ENCODE measurements at places on chromosomes 3 and 15.

DNA sequence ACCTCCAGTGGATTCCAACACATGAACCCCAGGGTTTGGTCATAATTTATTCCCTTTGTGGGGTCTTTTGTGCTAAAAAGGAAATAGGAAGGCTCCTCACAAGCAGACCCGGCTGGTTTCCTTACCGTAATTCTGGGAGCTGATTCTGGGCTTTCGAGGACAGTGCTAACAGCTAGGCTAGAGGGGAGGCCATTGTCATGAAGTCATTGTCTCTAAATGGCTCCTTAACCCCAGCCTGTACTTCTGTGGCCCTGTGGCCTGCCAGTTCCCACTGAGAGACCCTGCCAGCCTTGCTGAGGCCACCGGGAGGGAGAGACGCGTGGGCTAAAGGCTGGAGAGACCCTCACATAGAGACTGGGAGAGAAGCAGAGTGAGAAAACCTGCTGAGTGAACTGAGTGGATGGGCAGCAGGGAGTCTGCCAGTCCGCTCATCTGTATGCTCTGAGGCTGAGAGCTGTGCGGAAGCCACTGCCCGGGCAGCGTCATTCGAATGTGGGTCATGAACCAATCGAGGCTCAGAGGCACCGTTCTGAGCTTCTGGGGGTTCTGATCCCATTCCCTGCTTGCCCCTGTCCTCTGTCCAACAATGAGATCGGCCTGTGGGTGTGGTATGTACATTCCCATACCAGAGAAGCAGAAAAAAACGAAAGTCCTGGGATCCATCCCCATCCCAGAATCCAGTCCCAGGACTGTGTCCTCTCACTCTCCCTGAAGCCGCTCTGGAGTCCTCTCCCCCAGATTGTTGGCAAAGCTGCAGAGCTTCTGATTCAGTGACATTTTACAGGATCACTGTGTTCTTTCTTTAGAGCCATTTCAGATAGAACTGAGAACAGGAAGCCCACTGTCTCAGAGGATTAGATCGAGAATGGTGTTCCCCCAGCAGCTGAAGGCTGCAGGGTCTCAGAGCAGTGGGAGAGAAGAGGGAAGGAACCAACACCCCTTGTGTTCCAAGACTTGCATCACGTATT, 21.3 kb upstream of the DGKG start:
- no peak overlapping the region for H3K4me3 ChIP-seq
- H3K4me1 ChIP-seq, result peaks cover 2% of the 10 kb centered on the region
- peaks cover 4% of the 10 kb centered on the region for H3K27me3 ChIP-seq

- no peak overlapping the region for H3K4me3 ChIP-seq
- no peak overlapping the region for H3K27ac ChIP-seq
- no peaks in the 10 kb centered on the region for H3K4me1 ChIP-seq
- no peak for DNase-seq
- H3K36me3 ChIP-seq, result peaks cover 6% of the 10 kb centered on the region
Measured at GRCh38 chr15:94395640-94396039, 164.3 kb downstream of the MCTP2 start.

DNA sequence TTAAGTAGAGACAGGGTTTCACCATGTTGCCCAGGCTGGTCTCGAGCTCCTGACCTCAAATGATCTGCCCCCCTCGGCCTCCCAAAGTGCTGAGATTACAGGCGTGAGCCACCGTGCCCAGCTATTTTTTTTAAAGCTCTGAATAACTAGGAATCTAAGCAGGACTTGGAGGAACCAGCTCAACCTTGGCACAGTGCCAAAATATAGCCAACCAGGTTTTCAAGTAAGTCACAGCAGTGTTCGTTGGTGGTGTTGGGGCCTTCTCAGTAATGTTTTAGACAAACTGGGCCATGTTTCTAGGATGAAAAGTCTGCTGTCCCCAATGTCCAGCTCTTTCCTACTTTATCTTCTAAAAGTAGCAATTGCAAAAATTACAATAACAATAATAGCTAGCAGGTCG, 6.4 kb upstream of the ADAM10 start:
- H3K4me3 ChIP-seq, result no peak overlapping the region
- no peak for DNase-seq
- H3K27ac ChIP-seq, result no peak overlapping the region
- peaks cover 7% of the 10 kb centered on the region for H3K4me1 ChIP-seq
- no peaks in the 10 kb centered on the region for H3K36me3 ChIP-seq

DNA sequence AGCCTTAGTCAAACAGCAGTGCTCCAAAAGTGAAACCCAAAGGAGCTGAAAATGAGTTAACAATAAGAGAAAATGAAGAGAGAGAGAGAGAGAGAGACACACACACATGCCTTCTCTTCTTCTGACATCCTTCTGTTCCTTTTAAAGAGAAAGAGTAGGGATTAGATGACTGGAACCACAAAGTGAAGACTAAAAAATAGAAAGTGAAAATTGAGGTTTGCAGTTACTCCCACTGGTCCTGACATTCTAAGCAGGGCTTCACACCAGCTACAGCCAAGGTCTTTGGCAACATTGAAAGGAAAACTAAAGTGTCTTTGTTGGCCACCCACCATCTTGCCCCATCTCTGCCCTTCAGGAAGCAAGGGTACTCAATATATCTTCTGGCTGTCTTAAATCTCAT, 59.2 kb downstream of the USP50 start:
- H3K27me3 ChIP-seq, result no peaks in the 10 kb centered on the region
- peaks cover 63% of the 10 kb centered on the region for H3K36me3 ChIP-seq
- H3K27ac ChIP-seq, result peak overlapping the region; percentile 0
- peaks cover 10% of the 10 kb centered on the region for H3K4me1 ChIP-seq
- H3K4me3 ChIP-seq, result no peak overlapping the region

DNA sequence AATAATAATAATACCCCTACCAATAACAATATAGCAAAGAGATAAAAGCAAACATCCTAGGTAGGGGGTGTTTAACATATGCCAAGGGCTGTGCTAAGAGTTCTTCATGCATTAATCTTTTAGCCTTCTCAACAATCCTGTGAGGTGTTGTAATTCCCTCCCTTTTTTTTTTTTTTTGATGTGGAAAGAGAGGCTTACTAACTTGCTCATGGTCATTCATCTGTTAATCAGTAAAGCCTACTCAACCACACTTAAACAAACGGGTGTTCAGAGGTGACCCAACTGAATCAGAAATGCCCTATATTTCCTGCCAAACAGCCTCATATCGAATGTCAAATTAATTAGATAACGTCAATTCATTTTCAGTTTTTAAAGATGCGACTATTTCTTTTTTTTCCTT, 232.1 kb downstream of the CTNNB1 start:
- H3K27me3 ChIP-seq, result peaks cover 13% of the 10 kb centered on the region
- H3K27ac ChIP-seq, result no peak overlapping the region
- DNase-seq, result no peak
- H3K36me3 ChIP-seq, result peaks cover 3% of the 10 kb centered on the region

GRCh38 chr3:181915551-181915950, 203.8 kb downstream of the SOX2 start:
- DNase-seq, result no peak
- no peak overlapping the region for H3K27ac ChIP-seq
- no peaks in the 10 kb centered on the region for H3K4me1 ChIP-seq
- no peaks in the 10 kb centered on the region for H3K36me3 ChIP-seq

DNA sequence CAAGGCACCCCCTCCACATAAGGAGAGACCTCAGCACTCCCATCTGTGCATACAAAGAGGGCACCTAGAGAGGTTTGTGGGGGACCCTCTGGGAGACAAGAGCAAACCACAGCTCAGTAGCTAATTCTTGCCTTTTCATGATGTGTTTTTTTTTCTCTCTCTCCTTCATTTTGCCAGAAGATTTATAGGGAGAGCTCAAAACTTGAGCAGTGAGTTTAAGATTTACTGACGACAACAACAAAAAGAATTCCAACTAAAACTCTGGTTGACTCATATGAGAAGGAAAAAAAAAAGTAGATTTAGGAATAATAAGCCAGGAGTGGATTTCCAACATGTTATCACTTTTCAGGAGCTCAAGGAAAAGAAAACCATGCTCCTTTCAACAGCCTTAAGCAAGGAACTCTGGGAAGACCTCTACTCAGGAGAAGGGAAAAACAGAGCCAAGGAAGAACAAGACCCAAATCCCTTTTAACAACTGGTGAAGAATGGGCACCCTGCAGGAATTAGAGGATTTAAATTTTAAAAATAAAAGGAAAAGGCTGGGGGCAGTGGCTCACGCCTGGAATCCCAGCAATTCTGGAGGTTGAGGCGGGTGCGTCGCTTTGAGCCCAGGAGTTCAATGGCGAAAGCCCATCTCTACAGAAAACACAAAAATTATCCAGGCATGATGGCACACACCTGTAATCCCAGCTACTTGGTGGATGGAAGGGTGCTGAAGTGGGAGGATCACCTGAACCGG, 58.2 kb upstream of the RAD18 start:
- H3K4me1 ChIP-seq, result no peaks in the 10 kb centered on the region
- DNase-seq, result no peak
- H3K27me3 ChIP-seq, result peaks cover 3% of the 10 kb centered on the region
- H3K27ac ChIP-seq, result no peak overlapping the region

- no peak overlapping the region for H3K27ac ChIP-seq
- peaks cover 43% of the 10 kb centered on the region for H3K36me3 ChIP-seq
- DNase-seq, result no peak
- no peaks in the 10 kb centered on the region for H3K27me3 ChIP-seq
- H3K4me3 ChIP-seq, result no peak overlapping the region
- peaks cover 25% of the 10 kb centered on the region for H3K4me1 ChIP-seq
Measured at GRCh38 chr15:85550283-85550682, 169.9 kb downstream of the AKAP13 start.
